Left lung (tissue), 14 donors: ENCODE measurements at places on chromosomes 6 and 20.

DNA sequence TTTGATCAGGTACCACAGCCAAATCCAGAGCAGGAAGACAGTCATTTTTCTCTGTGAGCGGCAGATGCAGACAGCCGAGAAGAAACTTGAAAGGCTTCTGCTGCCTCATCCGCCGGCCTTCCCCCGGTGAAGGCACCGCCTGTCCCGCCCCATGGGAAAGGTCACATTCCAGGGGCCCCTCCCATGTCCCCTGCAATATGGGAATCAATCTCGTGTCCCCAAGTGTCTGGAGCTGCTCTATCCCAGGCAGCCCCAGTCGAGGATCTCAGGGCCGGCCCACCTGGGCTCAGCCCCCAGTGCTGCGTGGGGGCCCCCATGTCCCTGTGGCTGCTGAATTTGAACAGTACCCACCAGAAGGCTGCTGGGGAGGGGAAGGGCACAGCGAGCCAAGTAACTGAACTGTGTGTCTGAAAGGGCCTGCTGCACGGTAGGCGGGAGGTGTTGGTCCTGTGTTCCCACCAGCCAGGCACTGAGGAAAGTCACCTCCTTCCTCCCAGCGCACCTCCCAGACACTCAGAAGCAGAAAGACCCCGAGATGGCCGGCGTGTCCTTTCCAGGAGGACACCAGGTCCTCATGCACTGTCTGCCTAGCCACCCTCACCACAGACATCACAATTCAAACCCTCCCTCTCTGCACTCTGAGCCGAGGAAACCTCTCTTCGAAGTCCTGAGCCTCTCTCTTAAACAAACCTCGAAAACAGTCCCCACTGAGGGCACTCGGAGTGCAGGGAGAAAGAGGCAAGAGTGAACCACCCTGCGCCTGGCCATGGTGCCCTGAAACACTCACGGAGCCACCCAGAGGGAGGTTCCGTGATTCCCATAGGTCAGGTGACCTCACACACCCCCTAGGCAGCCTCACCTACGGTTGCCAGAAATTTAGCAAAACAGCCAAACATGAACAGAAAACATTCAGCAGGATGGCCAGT is 99.3 kb downstream of the PSMB1 start:
- DNase-seq = no peak

DNA sequence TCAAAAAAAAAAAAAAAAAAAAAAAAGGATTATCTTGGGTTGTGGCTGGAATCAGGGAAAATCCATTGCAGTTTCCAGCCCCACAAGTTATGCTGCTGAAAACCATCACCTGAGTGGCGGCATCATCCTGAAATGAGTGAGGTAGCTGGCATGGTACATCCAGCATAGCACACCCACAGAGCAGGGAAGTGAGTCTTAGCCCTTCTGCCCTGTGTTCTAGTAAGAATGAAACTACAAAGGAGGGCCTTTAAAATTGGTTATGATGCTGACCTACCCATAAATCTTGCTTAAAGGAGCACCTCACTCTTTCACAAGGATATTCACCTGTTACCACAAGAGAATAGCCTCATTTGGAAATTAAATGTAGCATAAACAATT is 119.2 kb downstream of the NFATC2 start:
- DNase-seq = no peak

- no peak for DNase-seq
Observed at GRCh38 chr6:84150705-84151104, 76.7 kb downstream of the CEP162 start.

DNA sequence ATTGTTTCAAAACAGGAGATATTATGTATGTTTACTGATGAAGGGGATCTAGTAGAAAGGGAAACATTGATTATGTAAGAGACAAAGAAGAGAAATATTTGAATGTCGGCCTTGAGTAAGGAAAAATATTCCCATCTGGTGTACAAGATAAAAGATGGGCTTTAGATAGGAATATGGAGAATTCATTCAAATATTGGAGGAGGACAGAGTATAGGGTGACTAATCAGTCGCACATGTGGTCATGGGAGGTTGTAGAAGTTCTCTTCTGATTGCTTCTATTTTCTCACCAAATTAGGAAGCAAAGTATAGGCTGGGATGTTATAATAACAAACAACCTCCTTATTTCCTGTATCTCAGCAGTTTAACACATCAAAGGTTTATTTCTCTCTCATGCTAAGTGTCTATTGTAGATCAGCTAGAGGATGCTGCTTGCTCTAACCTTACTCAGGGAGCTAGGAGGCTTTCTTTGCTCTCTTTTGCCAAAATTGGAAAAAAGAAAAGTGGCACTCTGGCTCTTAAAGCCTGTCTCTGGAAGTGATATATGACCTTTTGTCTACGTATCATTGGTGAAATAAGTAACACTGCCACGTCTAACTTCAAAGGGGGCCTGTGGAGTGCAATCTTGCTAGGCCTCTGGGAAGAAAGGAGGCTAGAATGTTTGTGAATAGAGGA is 1.2 kb upstream of the HDDC2 start:
- DNase-seq = no peak

- DNase-seq = no peak
Observed at GRCh38 chr20:23461180-23461579, 8.5 kb upstream of the CST11 start.

DNA sequence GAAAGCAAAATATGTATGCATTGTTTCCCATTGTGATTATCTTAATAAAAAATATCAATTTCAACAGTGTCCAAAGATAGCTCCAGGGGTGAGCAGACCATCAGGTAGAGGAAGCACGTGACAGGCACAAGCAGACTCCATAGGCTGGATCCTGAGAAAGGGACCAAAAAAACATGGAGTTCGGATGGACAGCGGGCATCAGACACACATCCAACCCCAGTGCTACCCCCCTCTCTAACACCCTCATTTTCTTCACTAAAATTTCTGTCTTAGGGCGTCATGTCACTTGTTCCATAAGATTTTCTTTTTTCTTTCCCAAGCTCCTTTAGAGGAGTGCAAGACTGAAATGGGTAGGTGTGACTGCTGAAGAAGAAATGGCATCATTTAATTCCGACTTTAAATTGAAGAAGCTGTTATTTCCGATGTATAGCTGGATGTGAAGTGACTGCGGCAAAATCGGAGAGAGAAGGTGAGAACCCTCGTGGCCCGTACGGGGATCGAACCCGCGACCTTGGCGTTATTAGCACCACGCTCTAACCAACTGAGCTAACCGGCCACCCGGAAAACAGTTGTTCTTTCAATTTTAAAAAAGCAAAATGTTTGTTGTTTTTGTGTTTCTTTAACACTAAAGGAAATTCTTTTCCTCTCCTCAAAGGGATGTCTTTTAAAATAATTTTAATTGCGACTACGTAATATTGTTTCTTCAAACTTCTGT is 10.3 kb upstream of the PRSS16 start:
- DNase-seq = no peak

- no peak for DNase-seq
Observed at GRCh38 chr6:54100411-54101006, 10.7 kb upstream of the MLIP start.

DNA sequence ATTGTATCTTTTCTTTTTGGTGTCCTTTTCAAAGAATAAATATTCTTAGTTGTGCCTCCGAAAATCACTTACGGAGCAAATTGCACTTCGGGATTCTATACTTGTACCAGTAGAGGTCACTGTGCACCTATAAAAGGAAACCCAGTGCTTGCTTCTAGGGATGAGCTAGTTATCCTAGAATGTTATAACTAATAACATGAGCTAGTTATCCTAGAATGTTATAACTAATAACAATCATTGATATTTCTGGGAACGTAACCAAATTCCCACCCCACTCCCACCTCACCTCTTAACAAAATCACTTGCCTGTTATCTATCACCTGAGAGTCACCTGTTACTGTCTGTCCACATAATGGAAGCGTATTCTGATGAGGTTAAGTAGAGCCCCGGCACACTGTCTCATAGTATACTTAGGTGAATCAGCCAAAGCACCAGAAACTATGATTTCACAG is 126.9 kb upstream of the TIAM2 start:
- DNase-seq = peak; percentile 39
